ENCODE measurements at places on chromosomes 13 and 19. TPM values are rescaled to one million over a fixed set of nuclear protein-coding genes. Genes with fewer than 3 reads are reported as not detected.

Gene POLR2I
- 113 TPM for total RNA-seq

Gene POU4F1
- total RNA-seq: 0.05 TPM

Gene SIGLEC5
- total RNA-seq: 1.1 TPM

Gene ZNF264
- total RNA-seq: 24.3 TPM

Gene KASH5
- total RNA-seq: 0.21 TPM

Gene ZNF829
- 0.32 TPM for total RNA-seq

Gene MISP
- not detected for total RNA-seq

Gene ELSPBP1
- not detected for total RNA-seq

Gene ZNF225
- 3.8 TPM for total RNA-seq

Gene PTGIR
- total RNA-seq: 17.9 TPM

Gene LILRA1
- total RNA-seq: not detected
